Activated T-cell treated with anti-CD3 and anti-CD28 coated beads for 1 hour (primary cell): ENCODE measurements at places on chromosomes 5 and 9.

DNA sequence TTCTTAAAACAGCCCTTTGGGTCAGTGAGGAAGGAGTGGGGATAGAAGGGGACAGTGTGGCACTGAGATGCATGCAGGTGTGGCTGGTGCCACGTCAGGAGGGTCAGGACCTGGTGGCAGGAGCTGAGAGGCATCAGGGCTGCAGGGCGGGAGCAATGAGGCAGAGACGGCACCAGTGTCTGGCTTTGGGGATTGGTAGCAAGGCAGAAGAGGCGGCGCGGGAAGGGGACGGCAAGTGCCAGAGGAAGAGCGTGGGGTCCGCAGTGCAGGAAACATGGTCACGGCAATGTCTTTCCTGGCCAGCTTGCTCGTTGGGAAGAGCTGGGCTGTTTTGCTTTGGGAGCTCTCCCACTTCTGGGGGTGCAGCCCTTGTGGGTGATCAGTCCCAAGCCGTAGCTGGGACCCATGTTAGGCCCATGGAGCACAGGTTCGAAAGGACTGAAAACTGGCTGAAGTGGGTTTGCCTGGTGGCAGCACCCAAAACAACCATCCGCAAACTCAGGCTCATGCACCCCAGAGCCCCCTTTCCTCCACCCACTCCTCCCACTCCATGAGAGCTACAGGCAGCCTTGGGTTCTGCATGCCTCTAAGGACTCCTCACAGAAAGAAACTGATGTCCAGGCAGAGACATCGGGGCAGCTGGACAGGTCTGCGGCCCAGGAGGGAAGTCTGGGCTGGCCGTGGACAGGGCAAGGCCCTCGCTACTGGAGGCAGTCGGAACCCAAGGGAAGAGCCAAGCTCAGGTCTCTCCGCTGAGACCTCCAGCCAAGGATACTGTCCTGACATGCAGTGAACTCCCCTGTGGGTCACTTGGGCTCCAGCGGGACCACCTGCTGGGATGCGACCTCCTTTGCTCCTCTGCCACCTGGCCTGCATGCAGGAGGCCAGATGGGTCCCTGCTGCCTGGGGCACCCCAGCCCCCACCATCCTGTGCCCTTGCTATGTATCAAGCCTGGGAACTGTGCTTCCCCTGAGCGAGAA is 104.4 kb downstream of the ZNF354C start:
- no peak for DNase-seq

- DNase-seq, result no peak
Measured at GRCh38 chr5:115028557-115028956, 141.2 kb downstream of the TRIM36 start.

GRCh38 chr9:129757045-129757444 is 4.2 kb upstream of the PTGES start:
- no peak for DNase-seq

DNA sequence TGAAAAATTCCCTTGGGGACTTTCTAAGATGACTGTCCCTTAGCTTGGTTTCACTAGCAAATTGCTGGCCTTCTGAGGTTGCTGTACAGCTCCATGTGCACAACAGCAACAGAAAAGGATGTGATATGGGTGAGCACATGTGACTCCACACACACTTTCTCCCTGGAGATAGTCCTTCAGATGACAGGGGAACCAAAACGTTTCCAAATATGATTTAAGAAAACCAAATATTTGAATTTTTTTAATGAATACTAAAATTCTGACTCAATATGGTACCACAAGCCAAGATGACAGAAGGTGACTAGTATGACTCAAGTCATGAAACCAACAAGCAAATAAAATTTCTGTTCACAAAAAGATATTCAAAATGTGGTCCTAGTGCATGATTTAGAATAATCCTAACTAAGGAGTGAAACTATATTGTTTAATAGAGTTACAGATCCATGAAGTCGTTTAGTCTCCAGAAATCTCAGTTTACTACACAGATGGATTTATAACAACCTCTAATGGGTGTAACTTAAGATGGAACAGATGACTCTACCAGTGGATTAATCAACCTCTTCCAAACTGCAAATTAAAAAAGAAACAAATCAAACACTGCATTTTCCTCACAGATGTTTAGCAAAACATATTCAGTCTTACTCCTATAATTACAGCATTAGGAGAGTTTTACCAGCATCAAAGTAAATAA is 144.8 kb upstream of the PIK3R1 start:
- DNase-seq, result no peak

GRCh38 chr9:37377688-37378612 is 44.5 kb upstream of the GRHPR start:
- DNase-seq, result no peak

- no peak for DNase-seq
Measured at GRCh38 chr5:62115014-62115413, 191.0 kb upstream of the KIF2A start.

DNA sequence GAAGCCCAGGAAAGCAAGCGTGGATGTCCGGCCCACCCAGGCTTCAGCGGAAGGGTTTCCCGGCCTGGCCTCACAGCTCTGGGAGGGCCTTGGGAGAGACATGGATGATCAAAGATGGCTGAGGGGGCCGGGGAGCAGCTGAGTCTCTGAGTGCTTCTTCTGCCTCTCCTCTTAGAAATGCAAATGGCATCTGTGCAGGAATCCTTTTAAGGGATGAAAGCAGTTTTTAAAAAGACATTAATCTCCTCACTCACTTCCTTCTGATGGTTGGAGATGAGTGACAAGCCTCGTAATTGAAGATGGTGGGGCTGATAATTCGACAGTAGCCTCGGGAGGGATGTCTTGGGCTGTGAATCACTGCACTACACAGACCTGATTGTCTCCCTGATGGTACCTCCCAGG is 24.3 kb upstream of the PITX1 start:
- no peak for DNase-seq

GRCh38 chr5:36366883-36367282 is 65.2 kb upstream of the RANBP3L start:
- no peak for DNase-seq
